AG09309 (cell line): ENCODE measurements at places on chromosomes 1 and 21.

DNA sequence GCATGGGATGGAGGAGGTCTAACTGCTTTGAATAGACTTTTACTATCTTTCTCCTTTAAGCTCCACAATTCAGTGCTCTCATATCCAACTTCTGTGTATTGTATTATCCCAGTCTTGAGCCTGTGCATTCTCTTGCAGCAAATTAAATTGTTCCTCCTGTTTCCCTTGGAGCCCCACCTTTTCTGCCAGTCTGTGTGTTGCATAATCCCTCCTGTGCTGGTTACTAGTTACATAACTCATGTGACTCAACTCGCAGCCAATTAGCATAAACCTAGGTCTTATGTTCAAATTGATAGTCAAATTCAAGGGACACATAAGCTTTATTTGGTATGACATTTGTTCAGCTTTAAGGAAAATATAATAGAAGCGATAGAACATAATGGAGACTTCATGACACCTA, 1863.5 kb downstream of the MRPL39 start:
- DNase-seq: no peak

- no peak for DNase-seq
Measured at GRCh38 chr1:62181532-62181931, 13.1 kb upstream of the L1TD1 start.

DNA sequence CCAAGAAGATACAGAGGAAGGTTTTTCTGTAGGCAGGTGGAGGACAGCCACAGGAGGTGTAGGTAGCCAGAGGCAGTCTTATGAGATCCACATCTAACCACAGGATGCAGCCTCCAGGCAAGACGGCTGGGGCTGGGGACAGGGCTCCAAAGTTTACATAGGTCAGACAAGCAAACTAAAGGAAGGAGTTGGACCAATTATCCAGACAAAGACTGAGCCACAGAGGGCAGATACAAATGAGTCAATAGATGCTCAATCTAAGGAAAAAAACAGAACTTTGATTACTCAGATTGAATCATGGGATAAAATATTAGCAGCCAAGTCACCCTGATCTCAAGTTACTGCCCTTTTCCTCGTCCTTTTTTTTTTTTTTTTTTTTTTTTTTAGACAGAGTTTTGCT, 91.6 kb downstream of the RGS7 start:
- DNase-seq: no peak

DNA sequence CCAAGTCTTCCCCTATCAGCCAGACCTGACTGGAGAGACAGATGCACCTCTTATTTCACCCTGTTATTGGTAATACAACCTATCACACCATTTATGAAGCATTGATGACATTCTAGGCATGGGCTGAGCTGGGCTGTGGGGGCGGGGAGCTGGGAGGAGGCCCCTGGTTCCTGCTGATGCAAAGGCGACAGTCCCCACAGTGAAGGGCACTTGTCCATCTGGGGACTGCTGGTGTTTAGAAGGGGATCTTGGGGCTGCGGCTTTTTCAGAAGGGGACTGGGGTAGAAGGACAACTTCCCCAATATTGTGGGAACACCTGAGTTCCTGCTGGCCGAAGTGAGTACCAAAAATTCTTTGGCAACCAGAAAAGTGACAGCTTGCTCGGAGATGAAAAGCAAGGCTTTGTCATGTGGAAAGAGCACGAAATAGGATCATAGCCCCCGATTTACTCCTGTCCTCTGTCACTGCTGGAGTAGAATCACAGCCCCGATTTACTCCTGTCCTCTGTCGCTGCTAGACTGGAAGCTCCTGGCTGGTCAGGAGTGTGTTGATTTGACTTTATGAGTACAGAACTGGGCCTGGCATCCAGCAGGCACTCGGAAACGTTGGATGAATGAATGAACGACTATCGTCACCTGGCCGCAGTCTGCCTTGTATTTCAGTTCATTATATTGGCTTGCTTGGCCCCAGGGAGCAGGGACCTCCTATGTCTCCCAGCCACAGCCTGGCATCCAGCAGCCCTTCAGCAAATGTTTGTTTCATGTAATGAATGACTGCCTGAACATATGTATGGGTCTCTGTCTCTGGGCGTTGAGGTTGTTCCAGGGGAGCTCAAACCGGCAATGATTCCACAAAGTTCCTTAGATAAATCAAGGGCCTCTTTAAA, 16.5 kb upstream of the ETV3L start:
- DNase-seq: no peak

GRCh38 chr1:158945061-158945460, 13.7 kb downstream of the PYHIN1 start:
- no peak for DNase-seq

DNA sequence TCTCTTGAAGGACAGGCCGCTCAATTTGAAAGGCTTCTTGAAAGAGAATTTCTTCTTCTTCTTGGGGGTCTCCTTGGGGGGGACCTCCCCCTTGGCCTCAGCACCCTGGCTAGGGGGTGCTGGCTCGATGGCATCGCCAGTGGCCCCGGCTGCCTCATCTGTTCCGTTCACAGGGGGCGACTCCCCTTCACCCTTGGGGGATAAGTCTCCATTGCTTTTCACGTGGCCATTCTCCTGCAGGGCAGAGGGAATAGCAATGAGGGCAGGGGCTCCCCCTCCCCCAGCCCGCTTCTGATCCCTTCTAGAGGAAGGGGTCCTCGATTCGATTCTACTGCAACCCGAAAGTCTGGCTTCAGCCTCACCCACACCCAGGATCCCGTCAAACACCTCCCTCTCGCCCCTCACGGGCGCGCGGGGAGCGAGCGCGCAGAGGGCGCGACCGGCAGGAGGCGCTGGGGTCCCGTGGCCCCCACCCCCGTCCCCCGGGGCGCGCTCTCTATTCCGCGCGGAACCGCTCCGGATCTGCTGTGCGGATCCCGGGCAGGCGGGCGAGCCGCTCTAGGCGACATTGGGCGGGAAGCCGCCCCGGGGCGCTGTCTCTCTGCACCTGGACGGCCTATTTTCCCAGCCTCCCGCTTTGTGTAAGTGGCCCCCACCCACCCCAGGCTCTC, 1.0 kb downstream of the MARCKSL1 start:
- no peak for DNase-seq

- DNase-seq: no peak
Measured at GRCh38 chr1:6243053-6243834, 735 bp upstream of the HES3 start.

- no peak for DNase-seq
Measured at GRCh38 chr1:39846796-39847195, 36.5 kb downstream of the TRIT1 start.

DNA sequence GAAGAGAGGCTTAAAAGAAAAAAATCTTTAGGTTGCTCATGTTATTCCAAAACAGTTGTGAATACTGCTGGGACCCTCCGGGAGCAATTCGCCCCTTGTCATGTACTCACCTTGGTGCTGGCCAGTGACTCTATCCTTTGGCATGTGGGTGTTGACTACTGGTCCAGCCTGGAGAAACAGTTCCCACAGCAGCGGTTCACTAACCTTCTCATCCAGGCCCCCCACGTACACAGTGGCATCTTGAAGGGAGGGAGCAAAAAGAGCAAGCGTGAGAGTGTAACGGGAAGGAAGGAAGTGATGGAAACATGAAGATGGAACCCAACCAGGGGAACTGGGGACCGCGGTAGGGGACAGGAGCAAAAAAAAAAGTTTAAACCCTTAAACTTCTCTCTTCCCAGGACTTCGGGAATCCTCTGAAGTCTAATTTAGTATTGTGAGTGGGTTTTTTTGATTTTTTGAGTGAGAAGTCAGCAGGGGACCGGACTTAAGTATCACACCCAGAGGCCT, 494 bp downstream of the SF3B4 start:
- DNase-seq: no peak

DNA sequence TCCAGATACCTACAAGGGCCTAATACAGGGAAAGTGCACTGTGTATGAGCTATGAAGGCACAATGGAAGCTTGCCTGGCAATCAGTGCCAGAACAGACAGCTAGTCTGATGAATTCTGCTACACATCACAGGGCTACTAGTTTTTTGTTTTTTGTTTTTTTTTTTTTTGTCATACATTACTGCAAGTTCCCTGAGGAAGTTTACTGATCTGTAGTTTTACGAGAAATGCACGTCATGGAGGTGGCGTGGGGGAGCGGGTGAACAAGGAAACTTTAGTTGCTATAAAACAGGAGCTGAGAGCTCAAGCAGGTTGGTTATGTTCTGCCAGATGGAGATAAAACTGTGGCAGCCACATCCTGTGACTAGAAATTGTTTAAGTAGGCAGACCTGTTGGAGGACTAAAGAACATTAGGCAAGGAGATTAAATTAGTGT, 17.7 kb downstream of the PTPRC start:
- no peak for DNase-seq

DNA sequence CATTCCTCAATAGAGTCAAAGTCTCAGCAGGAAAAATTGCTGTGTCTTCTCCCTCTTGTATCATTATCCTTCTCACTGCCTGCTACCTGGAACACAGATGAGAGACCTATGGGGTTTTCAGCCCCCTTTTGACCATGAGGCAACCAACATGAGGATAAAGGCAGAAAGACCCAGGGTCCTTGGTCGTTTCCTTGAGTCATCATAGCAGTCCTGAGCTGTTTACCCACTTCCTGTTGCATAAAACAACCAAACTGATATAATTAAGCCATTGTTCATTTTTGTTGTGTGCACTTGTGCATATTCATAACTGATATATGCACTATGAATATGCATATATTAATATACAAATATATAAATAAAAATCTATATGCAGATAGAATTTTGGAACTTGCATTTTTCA, 188.3 kb upstream of the MAP1LC3C start:
- DNase-seq: no peak

- no peak for DNase-seq
Measured at GRCh38 chr1:14915356-14916054, 238.0 kb upstream of the TMEM51 start.

DNA sequence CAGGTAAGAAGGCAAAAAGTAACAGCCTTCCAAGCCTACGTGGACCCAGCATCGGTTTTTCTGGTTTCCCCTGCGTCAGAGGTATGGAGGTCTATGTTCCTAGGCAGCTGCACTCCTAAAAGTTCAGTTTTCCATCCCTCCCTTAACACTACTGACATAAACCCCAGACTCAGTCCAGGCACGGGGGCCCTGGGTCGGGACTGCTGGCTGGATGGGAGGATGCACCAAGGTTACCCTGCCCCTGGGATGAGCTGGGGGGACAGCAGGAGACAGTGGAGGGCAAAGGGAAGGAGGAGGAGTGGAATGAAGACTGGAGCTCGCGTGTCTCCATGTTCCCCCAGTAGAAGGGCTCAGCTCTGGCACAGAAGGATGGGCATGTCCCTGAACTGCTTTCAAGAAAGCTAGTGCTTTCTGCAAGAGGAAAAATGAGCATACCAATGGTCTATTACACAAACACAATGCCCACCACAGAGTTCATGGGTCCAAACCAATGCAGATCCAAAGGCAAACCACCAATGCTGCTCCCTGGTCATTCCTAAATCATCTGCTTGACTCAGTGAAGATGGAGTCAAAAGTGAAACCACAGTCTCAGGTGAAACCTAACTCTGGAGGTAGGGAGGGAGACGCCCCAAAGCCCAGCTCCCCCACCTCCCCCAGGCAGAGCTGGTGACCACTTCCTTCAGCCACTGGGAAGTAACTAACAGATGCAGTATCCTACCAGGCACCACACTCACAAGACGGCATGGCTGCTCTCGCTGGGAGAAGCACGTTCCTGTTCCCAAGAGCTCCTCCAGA, 54.9 kb downstream of the CD46 start:
- DNase-seq: no peak

GRCh38 chr1:233543338-233544255, 70.3 kb upstream of the KCNK1 start:
- peak; percentile 70 for DNase-seq

DNA sequence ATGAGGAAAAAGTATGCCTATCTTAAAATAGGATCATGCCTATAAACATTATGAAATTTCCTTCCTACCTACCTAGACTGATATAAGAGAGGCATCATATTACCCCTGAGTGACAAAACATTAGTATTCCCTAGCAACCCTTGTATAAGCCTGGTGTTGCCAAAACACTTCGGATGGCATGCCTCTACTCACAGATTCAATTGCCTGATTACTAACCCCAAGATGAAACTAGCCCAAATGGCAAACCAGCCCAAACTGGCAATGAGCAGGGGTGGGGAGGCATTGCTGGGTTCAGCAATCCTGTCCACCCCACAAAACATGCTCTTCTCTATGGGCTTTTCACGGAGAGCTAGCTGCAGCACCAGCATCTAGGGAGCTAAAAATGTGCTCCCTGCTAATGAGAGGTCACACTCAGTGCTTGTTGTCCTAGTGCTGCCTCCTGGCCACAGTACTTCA, 13.9 kb downstream of the PALMD start:
- peak; percentile 31 for DNase-seq

- no peak for DNase-seq
Measured at GRCh38 chr1:25256578-25256965, 9.3 kb upstream of the RSRP1 start.

DNA sequence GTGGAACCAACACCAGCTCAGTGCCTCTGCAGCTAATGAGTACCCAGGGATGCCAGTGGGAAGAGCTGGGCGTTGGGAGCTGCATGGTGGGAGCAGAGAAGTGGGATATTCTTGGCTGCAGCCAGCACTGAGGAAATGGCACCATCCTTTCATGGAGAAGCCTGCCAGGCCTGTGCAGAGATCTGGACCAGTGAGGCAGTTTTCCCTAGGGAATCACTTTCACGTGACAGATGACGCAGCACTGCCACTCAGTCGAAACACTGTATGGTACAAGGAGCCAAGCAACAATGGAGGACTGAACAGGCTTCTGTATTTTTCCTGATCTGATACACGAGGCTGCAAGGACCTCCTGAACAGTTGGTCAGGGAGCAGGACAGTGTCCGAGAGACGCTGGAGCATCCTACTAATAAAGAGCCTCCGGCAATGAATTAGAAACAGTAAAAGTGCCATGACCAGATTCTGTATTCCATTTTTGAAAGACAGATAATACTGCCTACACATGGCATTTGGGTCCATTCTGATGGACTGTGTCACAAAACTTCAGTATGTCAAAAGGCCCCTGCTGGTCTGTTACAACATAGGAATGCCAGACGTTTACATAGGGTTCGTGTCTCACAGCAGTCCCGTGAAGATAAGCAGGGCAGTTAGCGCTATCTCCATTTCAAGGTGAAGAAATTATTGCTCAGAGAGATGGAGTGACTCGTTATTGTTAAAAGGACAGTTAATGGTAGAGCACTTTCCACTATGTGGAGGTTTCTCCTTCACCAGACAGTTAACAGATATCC, 44.0 kb upstream of the LMO4 start:
- DNase-seq: no peak

DNA sequence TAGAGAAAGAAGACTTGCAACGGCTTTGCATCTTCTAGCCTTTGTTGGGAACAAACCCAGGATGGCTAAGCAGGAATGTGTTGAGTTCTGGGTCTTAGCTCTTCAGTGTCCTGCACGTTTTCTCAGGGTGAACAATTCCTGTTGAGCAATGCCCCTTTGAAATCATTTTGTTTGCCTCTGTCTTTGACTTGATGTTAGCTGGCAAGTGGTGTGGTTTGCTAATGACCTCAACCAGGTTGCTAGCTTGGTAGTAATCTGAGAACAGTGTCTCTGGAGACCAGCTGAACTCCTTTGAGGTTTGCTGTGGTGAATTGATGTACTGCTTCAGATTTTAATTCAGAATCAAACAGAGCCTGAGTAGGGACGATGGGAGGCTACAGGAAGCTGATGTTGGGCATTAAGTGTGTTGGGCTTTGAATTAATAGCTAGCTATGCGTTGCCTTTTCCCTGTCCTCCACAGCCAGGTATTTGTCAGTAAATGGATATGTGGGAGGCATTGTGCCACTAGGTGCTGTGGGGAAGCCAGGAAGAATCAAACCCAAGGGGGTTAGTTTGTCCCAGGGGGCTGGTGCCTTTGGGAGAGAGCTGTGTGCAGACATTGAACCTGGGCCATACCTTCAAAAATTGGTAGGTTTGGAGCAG, 23.3 kb upstream of the SRSF10 start:
- peak; percentile 78 for DNase-seq

GRCh38 chr1:235986869-235987268, 78.0 kb downstream of the NID1 start:
- DNase-seq: no peak
